ENCODE measurements at places on chromosomes 1 and 21.

DNA sequence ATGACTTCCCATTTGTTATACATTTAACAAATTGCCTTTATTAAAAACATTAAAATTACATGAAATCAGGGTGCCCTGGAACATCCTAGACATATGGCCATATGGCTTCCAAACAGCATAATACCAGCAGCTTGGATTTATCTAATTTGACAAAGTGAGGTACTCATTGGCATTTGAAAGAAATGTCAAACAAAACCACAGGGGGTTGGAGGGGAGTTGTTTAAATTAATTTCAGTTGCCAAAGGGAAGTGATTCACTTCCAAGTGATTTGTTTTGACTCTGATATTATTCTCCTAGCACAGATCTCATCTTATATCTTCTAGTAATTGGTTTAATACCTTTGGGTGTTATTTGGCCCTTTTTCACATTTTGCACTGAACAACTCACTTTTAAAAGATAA, 24.5 kb upstream of the POU2F1 start:
- no peak for DNase-seq

GRCh38 chr1:176096015-176096414, 111.1 kb downstream of the COP1 start:
- DNase-seq = no peak

DNA sequence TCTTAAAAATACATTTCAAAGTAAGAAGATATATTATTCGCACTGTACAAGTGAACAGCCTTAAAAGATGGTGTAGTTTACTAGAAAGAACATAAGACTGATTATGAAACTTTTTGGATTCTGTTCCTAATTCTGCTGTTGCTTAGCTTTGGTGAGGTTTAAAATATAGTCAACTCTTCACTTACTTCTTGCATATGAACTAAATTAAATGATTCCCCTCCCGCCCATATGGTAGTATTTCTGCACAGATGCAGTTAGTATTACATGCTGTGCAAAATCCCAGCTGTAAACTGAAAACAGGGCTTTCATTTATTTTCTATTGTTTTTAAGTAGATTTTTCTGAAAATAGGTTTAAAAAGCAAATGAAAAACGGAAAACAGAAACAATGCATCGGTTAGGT, 345.4 kb upstream of the NCAM2 start:
- no peak for DNase-seq

DNA sequence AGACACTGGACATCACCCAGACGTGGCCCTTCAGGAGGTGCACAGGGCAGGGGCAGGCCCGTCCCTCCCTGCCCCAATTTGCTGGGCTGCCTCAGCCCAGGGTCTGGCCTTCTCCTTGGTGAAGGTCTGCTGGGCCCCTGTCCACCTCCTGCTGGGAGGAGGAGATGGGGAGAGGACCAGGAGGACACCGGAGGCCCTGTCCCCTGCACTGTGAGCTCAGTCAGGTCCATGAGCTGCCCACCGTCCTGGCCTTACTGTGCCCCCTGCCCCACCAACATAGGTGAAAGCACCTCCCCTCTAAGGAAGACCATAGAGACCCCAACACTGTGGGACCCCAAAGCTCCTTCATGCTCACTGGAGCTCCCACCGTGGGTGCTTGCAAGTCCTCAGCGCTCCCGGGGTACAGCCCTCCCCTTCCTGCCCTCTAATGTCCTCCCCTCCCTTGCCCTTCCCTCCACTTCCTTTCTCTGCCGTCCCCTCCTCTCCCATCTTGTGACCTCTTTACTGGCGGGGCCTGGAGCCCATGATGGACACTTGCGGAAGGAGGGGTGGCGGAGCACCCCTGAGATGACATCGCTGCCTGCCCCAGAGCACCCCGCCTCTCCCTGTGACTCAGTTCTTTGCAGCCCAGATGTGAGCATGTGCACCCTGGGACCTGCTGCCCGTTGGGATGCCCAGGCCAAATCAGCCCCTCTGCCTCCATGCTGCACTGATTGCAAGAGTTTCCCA, 4.6 kb downstream of the LRRC3 start:
- no peak for DNase-seq

- no peak for DNase-seq
Measured at GRCh38 chr1:98919211-98919610, 85.5 kb downstream of the PLPPR5 start.

GRCh38 chr1:156160000-156160742, 6.8 kb downstream of the SEMA4A start:
- no peak for DNase-seq

DNA sequence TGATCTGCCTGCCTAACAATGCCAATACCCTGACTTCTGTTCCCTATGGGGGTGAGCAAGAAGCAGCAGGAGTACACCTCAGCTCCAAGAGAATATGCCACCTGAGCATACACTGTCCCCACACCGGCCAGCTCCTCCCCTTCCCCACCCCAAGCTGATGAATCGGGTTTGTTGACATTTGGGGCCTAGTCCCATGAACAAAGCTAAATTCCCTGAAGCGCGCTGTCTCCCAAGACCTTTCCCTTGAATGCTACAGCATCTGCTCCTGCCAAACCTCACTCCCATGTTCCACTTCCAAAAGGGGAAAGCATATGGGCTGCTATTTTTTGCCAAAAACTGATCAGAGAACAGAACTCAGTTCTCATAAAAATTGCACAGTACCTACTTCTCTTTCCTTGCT, 220.4 kb upstream of the CAMK1G start:
- no peak for DNase-seq
